ENCODE measurements at places on chromosomes 12 and 14.

DNA sequence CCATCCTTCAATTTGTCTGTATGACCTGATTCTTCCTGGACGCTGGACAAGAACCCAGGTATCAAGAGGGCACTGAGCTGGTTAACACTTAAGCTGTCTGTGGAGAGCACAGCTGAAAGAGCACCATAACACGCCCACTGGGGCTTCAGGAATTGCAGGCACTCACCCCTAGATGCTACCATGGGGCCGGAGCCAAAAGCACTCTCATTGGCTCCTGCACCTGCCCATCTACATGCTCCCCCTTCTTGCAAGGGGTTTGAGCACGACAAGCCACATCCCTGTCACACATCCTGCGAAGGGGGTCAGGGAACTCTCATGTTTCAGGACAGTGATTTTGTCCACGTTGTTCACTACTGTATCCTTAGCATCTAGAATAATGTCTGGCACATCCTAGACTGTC is 35.1 kb upstream of the TBC1D15 start:
- no peak for DNase-seq

DNA sequence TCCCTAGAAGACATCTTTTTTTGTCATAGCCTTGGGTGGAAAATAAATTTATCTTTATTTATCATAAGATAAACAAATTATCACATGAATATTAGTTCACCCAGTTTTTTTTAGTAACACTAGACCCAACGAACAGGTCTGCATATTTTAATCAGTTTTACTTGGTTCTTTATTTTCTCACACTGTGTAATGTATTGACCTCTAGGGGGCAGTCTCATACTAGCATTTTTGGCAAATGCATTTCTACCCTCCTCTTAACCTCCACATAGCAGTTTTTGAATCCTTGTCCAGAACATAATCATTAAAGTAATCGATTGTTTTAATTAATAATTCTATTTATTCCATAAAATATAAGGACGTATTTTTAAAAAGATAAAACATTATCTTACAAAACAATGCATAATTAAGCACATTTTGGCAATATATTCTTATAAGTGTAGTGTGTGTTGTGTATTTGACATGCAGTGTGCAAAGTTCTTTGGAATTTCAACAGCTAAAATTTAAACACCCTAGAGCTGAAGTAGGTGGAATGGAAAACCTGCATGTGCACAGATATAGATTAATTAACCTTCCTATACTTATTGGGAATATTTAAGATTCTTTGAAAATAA is 31.6 kb upstream of the PTPRQ start:
- DNase-seq = no peak

DNA sequence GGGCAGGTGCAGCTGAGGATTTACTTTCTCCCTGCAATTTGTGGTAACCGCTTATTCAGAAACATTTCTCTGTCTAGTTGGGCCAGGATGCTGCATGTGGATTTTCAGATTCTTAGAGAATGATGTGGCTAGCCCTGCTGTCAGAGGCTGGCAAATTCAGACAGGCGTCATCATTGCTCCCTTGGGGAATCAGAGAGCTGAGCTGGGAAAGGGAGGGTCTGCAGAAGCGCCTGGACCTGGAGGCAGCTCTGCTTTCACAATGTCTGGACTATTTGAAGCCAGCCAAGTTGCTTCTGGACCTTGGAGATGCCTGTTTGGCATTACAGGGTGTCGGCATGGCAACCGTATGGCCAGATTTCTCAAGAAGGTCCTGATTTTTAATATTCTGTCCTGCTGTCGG is 3.4 kb downstream of the GALNT16 start:
- DNase-seq = no peak

DNA sequence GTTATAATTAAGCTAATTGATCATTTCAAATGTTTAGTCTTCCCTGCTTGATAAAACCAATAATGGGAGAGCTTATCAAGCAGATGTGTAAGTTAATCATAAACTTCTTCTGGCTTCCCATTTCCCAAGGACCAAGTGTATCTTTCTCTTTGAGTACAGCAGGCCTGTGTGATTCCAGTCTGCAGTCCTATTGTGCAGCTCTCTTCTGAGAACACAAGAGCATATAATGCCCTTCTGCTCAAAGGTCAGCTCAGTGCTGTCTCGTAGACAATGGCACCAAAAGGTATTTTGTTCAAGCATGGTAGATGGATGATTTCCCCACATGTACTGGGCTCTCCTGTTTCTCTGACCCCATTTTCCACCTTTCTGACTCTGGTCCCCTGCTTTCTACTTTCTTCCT is 101.8 kb upstream of the DYRK2 start:
- no peak for DNase-seq

- no peak for DNase-seq
Measured at GRCh38 chr12:78359520-78359919, 505.1 kb upstream of the SYT1 start.

DNA sequence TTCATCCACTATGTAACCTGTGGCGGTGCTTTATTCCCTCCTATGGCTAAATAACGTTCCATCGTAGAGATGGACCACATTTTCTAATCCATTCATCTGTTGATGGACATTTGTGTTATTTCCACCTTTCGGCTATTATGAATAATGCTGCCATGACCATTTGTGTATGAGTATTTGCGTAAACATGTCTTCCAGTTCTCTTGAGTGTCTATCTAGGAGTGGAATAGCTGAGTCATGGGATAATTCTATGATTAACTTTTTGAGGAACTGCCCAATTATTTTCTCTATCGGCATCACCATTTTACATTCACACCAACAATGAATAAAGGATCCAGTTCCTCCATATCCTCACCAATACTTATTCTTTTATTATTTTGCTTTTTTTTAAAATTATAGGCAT is 261.9 kb upstream of the SFSWAP start:
- no peak for DNase-seq

GRCh38 chr14:61647704-61648103 is 47.6 kb upstream of the HIF1A start:
- no peak for DNase-seq

GRCh38 chr12:59403259-59403932 is 192.4 kb upstream of the SLC16A7 start:
- DNase-seq = no peak

DNA sequence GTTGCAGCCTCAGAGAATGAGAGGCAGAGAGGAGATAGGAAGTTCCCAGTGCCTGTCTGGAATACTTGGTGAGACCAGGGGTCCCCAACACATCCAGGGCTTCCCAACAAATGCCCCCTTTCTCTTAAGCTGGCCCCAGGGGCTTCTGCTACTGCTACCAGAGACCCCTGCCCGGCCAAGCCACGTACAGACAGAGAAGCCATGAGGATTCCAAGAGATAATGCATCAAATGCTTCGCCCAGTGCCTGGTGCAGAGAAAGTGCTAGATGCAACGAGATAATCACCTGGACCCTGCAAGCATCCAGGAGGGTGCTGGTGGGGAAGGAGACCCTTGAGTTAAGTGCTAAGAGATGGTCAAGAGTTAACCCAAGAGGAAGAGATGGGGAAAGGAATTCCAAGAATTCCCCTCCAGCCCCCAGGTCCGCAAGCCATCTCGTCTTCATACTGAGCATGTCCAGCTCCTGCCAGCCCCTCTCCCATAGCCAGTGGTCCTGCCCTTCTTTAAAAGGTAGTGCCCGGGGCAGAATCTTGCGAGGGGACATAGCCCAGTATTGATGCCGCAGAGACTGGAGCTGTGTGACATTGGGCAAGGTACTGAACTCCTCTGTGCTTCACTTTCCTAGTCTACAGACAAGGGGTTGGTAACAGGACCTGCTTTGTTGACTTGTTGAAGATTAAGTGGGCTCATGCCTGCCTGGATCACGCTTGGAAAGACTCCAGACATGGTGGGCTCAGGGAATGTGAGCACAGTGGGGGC is 103.3 kb downstream of the CALM1 start:
- DNase-seq = no peak

DNA sequence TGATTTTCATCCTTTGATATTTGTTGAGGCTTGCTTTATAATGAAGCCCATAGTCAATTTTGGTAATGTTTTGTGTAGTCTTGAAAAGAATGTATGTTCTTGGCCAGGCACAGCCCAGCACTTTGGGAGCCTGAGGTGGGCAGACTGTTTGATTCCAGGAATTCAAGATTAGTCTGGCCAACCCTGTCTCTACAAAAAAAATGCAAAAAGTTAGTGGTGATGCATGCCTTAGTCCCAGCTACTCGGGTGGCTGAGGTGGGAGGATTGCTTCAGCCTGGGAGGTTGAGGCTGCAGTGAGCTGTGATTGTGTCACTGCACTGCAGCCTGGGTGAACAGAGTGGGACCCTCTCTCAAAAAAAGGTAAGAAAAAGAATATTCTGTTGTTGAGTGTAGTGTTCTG is 10.8 kb downstream of the ETNK1 start:
- DNase-seq = no peak

DNA sequence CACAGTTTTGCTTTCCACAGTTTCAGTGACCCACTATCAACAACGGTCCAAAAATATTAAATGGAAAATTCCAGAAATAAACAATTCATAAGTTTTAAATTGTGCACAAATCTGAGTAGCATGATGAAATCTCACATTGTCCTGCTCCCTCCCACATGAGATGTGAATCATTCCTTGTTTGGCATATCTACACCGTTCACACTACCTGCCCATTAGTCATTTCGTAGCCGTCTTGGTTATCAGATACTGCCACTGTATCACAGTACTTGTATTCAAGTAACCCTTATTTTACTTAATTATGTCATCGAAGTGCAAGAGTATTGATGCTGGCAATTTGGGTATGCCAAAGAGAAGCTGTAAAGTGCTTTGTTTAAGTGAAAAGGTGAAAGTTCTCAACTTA is 145.3 kb downstream of the SLC5A8 start:
- DNase-seq = no peak

GRCh38 chr12:65926119-65926908 is 102.0 kb downstream of the HMGA2 start:
- no peak for DNase-seq

DNA sequence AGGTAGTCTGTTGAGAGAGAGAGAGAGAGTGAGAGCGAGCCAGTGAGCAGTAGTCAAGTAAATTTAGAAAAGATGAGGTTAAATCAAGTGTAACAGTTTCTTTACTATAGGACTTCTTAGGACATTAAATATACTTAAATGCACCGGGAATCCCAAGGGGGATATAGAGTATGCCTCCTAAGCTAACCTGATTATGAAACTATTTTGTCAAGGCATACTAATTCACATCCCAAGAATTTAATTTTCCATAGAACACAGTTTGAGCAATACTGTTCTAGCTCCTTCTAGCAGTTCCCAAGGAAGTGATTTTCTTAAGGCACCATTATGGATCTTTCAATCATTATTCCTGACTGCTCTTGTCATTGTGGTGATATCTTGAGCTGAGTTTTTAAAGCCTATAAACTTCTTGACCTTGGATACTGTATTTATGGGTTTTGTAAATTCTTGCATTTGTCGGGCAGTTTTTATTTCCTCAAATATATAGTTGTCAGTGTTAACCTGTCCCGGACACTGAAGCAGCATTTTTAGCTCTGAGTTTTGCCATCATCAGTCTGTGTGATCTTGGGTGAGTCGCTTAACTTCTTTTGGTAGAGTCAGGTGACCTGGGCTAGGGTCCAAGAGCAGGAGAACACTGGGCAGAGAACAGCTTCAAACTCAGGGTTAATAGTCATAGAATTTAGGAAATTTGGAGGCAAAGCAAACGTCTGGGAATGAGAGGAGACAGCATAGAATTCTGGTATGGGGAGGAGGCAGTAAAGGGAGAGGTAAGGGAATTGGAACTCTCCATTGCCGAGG is 196.5 kb upstream of the FRMD6 start:
- DNase-seq = no peak

DNA sequence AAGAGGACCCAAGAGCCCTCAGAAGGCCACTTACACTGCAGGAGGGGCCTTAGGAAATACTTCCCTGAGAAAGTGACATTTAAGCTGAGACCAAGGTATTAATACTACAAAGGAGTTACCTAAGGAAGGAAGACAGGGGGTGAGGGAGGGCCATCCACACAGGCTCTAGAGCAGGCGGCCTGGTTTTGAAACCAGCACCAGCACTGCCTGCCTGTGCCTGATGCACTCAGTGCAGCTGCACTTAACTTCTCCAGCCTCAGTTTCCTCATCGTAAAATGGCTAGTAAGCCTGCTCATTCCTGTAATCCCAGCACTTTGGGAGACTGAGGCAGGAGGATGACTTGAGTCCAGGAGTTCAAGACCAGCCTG is 45.5 kb upstream of the PLEKHG6 start:
- no peak for DNase-seq

DNA sequence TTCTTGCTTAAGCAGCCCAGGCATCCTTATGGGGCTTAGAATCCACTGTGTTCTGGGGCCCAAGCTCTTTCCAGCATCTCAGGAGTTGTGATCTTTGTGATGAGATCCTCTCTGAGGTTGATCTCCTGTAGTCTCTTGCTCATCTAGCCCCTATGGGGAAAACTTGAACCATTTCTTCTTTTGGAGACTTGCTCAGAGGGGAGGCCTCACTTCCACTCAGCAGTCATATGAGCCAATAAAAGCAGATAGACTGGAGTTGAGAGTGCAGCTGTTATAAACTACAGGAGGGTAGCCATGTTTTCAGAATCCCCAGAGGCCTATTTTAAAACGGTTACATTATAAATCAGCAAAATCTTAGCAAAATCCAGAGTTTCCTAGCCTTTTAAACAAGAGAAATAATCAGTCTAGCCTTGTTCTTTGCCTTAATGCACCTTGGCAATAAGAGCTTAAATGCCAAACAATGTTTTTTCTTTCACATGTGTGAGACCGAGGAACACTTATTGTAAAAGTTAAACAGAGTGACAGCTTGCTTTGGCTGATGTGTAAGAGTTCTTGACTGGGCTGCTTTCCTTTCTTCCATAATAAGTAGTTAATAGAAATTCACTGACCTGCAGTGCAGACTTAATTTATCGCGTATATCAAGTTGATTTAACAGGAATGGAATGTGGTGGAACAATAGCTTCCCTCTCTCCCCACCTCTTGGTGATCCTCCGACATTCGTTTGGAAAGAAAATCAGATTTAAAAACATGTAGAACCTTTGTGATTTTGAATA is 168.3 kb downstream of the NEDD1 start:
- DNase-seq = no peak

- DNase-seq = no peak
Measured at GRCh38 chr12:106170285-106170684, 31.5 kb upstream of the NUAK1 start.

- no peak for DNase-seq
Measured at GRCh38 chr12:53568809-53569557, 57.2 kb downstream of the ATF7 start.

GRCh38 chr12:108668542-108668941 is 34.8 kb upstream of the SELPLG start:
- no peak for DNase-seq

DNA sequence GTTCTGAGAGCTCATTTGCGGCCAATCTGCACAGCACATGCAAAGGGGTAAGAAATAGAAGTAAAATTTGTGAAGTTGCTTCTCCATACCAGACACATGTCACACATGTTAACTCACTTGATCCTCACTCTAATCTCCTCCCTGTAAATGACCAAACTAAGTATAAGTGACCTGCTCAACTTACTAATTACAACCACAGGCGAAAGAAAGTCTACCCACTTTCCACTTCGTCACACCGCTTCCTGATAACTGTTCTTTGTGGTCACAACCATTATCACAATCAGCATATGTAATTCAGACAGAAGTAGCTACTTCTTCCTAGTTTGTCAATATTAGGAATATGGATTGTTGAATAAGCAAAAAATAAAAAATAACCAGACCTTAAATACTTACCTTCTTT is 293.7 kb upstream of the CLEC14A start:
- no peak for DNase-seq

GRCh38 chr14:35879654-35880249 is 53.6 kb downstream of the BRMS1L start:
- no peak for DNase-seq
